PC-3 (cell line): ENCODE measurements at places on chromosomes 2 and 18.

GRCh38 chr2:203534621-203535077 is 452 bp downstream of the RAPH1 start:
- peak; percentile 12 for DNase-seq

- DNase-seq: no peak
These were observed 169.2 kb upstream of the GLI2 start for GRCh38 chr2:120566331-120567035.

GRCh38 chr2:8615252-8615575 is 66.6 kb upstream of the ID2 start:
- no peak for DNase-seq

DNA sequence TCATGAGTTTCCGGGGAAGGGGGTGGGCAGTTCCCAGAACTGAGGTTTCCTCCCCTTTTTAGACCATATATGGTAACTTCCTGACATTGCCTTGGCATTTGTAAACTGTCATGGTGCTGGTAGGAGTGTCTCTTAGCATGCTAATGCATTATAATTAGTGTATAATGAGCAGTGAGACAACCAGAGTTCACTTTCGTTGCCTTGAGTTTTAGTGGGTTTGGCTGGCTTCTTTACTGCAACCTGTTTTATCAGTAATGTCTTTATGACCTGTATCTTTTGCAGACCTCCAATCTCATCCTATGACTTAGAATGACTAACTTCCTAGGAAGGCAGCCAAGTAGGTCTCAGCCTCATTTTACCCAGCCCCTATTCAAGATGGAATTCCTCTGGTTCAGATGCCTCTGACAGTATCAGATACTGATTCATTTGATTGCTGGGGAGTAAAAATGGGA is 447.3 kb downstream of the XIRP2 start:
- peak; percentile 79 for DNase-seq

GRCh38 chr18:23648456-23648855 is 14.3 kb downstream of the ANKRD29 start:
- no peak for DNase-seq

DNA sequence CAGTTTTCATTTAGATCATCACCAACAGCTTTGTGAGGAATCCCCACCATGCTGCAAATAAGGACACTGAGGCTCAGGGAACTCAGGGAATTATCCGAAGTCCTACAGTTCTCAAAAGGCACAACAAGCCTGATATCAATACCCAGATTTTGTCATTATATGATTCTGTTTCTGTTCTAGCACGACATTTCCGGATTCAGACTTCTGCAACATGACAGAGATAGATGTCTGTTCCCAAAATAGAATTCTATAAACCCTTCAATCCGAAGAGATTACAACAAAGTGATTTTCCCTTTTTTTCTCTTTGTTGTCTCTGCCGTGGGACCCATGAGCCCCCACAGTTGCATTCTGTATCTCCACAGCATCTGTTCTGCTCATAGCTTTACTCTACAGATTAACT is 72.0 kb downstream of the DOCK10 start:
- DNase-seq: no peak

- no peak for DNase-seq
These were observed 137.7 kb upstream of the CYP1B1 start for GRCh38 chr2:38213619-38214167.

DNA sequence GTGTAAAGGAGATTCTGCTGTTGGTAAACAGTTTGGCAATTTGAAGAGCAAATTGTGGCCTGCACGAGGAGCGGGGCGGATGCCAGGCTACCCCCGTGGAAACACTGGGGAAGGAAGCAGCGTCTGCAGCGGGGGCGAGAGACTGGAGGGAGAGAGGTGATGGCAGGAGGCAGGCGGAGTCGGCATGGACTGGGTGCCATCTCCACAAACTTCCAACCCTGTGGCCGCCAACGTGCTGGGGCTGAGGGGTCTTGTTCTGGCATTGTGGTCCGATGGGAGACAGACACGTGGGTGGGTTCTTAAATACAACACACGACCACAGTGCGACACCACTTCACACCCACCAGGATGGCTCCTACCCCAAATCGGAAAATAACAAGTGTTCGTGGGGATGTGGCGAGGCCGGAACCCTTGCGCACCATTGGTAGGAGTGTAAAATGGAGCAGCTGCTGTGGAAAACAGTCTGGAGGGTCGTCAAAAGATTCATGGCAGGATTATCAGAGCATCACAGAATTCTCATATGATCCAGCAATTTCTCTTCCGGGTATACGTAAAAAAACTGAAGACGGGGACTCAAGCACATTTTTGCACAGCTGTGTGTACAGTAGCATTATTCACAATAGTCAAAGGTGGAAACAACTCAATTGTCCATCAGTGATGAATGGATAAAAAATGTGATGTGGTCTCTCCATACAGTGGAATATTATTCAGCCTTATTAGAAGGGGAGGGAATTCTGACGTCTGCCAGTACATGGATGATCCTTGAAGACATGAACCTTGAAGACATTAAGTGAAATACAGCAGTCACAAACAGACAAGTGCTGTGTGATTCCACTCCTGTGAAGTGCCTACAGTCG is 82.4 kb upstream of the HPCAL1 start:
- DNase-seq: peak; percentile 85

GRCh38 chr2:95719473-95720060 is 127.8 kb downstream of the TRIM43 start:
- DNase-seq: no peak

- DNase-seq: no peak
These were observed 1154.4 kb downstream of the DPP10 start for GRCh38 chr2:115596659-115597375.

GRCh38 chr2:176135035-176135440 is 5.5 kb downstream of the HOXD8 start:
- DNase-seq: peak; percentile 28

DNA sequence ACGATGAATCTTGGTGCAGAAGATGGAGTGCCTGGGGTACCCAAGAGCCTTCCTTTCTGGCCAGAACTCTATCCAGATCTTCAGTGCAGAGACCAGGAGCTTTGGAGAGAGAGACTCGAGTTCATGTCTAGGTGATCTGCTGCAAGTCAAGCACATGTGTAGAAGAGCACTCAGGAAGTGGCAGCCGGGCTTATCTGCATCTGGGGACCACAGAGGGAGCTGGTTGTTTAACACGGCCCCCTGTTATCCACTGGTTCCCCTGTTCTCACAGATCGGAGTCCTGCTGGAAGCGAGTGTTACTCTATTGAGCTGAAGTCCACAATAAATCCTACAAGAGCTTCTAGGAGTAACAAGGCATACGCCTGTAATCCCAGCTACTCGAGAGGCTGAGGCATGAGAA is 128.3 kb downstream of the ACOXL start:
- DNase-seq: no peak

GRCh38 chr2:136117391-136117841 is 533 bp downstream of the CXCR4 start:
- DNase-seq: peak; percentile 12

GRCh38 chr2:133296401-133296800 is 271.9 kb downstream of the NCKAP5 start:
- DNase-seq: no peak

GRCh38 chr18:11115276-11115675 is 34.1 kb downstream of the PIEZO2 start:
- DNase-seq: no peak

DNA sequence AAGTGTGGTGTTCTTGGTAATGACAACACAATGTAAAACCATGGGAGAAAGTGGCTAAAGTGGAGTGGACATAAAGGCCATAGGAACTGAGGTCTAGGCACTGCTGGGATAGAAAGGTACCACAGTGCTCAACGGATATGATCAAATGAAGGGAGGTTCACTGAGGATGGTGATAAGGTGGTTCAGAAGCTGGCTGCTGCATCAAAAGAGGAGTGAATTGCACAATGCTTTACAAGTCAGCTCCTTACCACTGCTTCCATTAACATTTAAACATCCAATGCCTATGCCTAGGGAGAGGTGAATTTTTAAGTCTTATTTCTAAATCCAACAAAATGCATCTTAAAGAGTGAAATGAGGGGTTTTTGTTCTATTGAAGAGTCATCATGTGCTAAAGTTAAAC is 100.1 kb upstream of the ITGB6 start:
- no peak for DNase-seq
